ENCODE measurements at places on chromosomes 13 and 19. TPM values are rescaled to one million over a fixed set of nuclear protein-coding genes. Genes with fewer than 3 reads are reported as not detected.

- DNase-seq, result no peak
These were observed 43.1 kb downstream of the RFXAP start for GRCh38 chr13:36862002-36862685.

ZNF85 gene
- total RNA-seq, result 3.7 TPM

DNA sequence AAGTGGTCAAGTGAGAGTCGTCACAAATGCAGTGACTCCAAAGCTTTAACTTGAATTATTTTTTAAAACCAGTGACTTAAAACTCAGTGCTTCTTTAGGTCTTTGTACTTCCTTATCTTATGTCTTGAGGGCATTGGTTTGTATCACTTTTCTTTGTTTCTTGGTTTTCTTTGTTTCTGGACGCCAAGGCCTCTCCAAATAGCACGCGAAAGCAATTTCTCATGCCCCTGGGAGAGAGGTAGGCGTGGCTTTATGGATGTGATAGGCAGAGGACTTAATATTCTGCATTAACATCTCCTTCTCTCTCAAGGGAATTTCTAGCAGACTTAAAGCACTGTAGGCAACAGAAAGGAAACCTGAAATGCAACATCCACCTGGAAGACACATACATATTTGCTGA is 20.6 kb downstream of the UBE2L5 start:
- no peak for DNase-seq

DNA sequence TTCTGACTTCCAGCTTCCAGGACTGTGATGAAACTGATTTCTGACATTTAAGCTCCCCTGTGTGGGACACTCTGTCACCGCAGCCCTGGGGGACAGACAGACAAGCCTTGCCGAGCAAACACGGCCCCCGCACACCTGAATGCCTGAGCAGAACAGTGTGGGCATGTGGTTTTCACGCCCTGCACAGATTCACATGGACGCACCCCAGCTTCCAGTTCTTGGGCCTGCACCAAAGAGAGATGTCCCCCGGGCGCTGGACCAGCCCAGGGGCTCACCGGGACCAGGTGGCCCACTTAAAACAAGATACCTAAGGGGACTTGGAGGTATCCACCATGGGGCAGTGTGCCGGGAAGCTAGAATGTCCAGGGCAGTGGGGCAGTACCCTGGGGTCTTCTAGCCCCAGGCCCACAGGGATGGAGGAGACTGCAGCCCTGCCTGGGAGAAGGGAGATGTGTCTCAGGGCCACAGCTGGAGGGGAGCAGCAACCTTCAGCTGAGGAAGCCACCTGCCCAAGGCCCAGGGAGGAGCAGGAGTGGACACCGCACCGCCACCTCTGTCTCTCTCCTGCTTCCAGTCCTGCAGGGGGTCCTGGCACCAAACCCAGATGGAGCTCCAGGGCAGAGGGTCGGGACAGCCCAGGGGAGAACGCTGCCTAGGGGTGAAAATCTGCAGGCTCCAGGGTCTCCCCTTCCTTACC is 50.5 kb downstream of the SOX1 start:
- DNase-seq, result no peak

DNA sequence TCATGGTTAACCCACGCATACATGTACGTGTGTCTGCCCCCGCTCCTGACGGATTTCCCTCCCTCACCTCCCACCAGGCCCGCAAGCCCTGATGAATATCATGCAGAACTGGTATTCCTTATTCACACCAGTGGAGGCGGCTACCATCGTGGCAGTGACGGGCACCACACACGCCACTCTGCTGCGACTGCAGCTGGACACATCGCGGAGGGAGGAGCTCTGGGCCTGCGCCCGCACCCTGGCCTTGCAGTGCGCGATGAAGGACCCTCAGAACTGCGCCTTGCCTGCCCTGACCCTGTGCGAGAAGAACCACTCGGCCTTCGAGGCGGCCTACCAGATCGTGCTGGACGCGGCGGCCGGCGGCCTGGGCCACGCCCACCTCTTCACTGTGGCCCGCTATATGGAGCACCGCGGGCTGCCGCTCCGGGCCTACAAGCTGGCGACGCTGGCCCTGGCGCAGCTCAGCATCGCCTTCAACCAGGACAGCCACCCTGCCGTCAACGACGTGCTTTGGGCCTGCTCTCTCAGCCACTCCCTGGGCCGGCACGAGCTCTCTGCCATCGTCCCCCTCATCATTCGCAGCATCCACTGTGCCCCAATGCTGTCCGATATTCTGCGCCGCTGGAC is 35.0 kb downstream of the ZSWIM4 start:
- DNase-seq, result no peak

AMH gene
- 1.1 TPM for total RNA-seq

- DNase-seq, result no peak
These were observed 92.6 kb upstream of the FAM216B start for GRCh38 chr13:42688821-42689220.

PRDX2 gene
- total RNA-seq, result 266 TPM
